ENCODE measurements at places on chromosomes 13 and 19.

DNA sequence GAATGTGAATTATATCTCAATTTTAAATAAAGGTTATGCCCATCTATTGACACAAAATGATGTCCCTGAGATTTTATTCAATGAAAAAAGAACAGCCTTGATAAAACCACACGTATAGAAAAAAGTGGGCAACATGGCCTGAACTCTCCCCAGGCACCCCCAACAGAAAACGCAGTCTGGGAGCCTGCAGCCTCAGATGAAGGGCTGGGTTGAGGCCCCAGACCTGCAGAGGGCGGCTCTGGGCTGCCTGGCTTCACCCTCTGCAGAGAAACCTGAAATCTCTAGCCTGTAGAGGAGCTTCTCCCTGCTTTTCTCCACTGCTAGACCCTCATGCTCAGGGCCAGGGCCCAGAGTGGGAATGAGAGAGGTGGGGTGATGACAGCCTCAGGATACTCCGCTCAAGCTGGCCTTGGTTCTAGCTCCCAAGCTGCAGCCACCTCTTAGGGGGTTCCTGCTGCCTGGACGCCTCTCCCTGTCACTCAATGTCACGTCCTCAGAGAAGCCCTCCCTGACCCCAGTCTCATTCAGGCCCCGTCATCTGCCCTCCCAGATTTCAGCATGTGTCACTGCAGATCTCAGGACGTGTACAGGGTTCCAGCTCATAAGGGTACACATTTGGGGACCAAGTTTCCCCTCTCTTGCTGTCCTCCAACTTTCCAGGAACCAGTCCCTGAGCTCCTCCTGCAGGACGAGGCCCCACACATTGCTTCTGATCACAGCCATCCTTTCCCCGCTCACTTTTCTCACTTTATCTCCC is 1.8 kb downstream of the MBD3 start:
- DNase-seq: no peak

DNA sequence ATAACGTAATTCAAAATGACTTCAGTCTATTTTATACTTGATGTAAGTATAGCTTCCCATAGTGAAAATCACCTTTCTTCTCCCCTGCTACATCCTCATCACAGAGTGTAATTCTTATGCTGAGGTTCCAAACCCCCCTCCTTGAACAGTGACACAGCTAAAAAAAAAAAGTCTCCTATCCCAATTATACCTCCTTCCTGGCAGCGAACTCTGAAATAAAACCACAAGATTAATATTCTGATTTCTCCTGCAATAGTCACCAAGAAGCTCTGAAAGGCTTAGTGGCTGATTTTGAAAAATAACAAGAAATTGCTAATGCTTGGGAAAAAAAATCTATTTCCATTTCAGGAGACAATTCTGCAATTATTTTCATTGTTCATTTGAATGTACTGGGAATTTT is 36.3 kb downstream of the EFNB2 start:
- no peak for DNase-seq

GRCh38 chr13:38394777-38395496 is 45.3 kb downstream of the UFM1 start:
- no peak for DNase-seq

GRCh38 chr19:37931881-37932655 is 25.1 kb downstream of the SIPA1L3 start:
- DNase-seq: peak; percentile 67

GRCh38 chr13:48564056-48564455 is 31.2 kb upstream of the RCBTB2 start:
- DNase-seq: no peak

GRCh38 chr13:76851961-76852360 is 34.2 kb downstream of the KCTD12 start:
- no peak for DNase-seq

GRCh38 chr19:5451494-5451893 is 3.7 kb upstream of the ZNRF4 start:
- DNase-seq: no peak

- no peak for DNase-seq
These were observed 506.2 kb downstream of the GPC5 start for GRCh38 chr13:91904597-91904996.

DNA sequence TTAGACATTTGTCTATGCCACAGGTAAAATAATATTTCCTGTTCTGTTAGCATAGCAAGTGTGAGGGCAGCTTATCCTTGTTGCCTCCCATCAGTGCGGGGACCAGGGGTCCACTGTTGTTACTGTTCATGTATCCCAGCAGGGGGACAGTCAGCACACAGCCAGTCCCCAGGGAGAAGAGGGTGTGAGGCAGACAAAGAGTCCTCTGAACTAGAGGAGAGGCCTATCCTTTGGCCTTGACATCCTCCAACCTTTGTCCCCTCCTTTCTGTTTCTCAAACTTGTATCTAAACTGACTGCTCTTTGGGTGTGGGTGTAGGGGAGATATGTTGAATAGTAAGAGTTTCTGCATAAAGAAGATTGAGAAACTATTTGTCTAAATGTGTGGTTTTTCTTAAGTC is 2.9 kb upstream of the GPR18 start:
- DNase-seq: no peak

DNA sequence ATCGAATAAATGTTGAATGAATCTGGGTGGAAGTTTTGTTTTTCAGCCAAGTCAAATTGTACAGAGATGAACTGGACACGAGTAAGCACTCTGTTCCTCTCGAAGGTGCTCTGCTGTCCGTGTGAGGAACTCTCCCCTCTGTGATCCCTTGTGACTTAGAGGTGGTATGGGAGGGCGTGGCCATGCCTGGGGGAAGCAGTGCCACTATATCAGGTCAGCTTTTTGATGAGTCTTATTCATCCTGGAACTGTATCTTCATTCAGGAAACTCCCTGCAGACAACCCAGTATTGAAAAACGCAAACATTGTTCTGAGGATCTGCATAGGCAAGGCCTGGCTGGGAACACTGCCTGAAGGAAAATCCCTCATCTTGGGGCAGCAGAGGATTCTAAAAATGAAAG is 45.7 kb upstream of the FLT1 start:
- DNase-seq: no peak

GRCh38 chr13:45775401-45775963 is 73.4 kb downstream of the CBY2 start:
- DNase-seq: no peak

- no peak for DNase-seq
These were observed 20.7 kb downstream of the TBC1D4 start for GRCh38 chr13:75461314-75461713.

DNA sequence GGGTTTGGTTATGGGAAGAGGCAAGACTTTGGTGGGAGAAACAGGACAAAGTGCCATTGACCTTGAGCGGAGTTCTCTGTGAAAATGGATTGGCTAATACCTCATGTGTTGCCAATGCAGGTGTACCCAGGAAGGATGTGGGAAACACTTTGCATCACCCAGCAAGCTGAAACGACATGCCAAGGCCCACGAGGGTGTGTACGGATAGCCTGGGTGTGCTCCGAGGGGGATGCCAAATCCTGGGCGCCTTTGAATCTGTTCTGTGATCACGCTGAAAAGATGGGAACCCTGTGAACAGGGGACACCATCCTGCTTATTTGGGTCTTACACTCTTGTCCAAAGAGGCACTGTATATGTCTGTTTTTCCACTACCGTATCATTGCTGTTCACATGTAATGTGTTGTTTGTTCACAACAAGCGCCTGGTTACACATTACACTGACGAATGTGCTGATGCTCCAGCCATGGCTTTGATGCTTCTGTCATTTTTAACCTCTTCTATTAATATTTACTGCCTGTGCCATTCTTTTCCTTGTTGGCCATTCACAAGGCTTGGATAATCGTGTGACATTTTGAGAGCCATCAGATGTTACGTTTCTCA is 8.3 kb downstream of the GTF3A start:
- no peak for DNase-seq

DNA sequence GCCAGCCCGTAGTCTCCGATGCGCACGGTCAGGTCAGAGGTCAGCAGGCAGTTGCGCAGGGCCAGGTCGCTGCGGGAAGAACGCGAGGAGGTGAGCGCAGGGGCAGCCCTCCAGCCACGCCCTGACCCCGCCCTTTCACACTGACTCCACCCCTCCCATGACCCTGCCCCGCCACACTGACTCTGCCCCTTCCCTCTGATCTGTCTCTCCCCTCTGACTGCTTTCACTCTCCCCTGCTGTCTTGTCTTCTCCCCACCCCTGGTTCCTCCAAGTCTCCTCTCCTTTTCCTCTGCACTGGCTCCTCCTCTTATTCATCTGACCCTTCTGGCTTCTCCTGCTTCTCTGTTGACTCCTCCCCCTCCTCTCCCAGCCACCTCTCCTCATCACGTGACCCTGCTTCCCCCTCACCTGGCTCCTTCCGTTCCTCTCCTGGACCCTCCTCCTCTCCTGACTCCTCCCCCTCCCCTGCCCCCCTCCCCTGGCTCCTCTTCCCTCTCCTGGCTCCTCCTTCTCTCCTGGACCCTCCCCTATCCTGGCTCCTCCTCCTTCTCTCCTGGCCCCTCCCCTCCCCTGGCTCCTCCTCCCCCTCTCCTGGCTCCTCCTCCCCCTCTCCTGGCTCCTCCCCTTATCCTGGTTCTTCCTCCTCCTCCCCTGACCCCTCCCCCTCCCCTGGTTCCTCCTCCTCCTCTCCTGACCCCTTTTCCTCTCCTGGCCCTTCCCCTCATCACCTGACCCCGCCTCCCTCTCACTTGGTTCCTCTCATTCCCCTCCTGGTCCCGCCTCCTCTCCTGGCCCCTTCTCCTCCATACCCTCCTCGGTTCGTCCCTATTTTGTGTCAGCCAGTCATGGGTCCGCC is 9.9 kb downstream of the LMTK3 start:
- no peak for DNase-seq

- no peak for DNase-seq
These were observed 31.8 kb downstream of the GJA3 start for GRCh38 chr13:20129076-20129475.

GRCh38 chr19:13846557-13847406 is 30.2 kb upstream of the NANOS3 start:
- DNase-seq: peak; percentile 80

- DNase-seq: no peak
These were observed 407.3 kb upstream of the SGCG start for GRCh38 chr13:22773465-22773864.

DNA sequence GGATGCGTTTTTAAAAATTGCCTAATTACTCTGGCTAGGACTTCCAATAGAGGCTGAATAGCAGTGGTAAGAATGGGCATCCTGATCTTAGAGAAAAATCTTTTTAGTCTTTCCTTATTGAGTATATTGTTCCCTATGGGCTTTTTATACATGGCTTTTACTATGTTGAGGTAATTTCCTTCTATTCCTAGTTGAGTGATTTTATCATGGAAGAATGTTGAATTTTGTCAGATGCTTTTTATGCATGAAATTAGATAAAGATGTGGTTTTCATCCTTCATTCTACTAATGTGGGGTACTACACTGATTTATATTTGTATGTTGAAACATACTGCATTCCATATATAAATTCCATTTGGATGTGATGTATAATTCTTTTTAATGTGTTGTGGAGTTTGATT is 2673.8 kb downstream of the PCDH9 start:
- peak; percentile 13 for DNase-seq

DNA sequence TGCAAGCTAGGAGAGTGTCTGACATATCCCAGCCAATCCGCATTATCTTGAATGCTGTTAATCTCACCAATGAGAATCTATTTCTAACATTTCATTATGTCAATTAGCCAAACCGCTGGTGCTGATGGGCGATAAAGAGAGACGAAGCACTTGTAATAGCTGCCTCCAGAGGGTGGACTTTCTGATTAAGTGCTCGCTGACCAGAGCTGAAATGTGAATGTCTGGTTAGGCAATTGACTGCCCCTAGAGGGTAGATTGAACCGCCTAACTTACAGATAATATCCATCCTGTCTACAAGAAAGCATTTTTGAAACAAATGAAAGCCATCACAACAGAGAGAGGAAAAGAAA is 552 bp upstream of the GRWD1 start:
- peak; percentile 82 for DNase-seq

DNA sequence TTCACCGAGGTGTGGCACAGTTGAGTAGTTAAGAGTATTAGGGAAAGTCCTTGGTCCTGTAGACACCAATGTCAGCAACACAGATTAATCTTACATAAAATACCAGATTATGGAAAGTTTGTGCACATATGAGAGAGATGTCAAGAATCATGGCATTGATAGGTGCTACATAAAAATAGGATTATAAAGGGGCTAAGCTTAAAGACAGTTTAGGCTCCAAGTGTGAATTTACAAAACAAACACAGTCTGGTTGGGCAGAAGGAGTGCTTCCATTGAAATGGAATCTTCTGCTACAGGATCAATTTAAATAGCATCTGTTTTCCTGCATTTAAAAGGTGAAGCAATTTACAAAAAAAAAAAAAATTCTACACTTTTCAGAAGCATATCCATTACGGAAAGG is 292.9 kb downstream of the DNAJC15 start:
- DNase-seq: no peak

DNA sequence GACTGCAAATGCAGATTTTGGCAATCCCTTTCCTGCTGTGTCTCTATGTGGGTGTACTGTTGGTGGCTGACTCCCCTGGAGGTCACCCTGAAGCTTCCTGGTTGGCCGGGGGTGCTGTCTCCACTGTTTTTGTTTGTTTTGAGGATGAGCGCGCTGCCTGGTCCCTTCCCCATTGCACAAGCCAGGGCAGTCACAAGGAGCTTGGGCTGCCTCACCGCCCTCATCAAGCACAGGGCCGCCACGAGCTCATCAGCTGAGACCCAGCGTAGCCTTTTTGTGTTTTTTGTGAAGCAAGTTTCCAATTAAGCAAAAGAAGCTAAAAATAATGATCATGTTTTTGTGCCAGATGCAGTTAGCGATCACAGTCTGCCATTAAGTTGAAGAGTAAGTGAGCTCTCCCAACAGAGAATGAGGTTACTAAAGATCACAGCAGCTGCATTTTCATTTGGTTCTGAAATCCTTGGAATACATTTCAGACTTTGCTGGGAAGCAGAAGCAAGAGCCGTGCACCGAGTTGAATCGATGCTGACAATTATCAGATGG is 57.8 kb downstream of the GGACT start:
- no peak for DNase-seq

DNA sequence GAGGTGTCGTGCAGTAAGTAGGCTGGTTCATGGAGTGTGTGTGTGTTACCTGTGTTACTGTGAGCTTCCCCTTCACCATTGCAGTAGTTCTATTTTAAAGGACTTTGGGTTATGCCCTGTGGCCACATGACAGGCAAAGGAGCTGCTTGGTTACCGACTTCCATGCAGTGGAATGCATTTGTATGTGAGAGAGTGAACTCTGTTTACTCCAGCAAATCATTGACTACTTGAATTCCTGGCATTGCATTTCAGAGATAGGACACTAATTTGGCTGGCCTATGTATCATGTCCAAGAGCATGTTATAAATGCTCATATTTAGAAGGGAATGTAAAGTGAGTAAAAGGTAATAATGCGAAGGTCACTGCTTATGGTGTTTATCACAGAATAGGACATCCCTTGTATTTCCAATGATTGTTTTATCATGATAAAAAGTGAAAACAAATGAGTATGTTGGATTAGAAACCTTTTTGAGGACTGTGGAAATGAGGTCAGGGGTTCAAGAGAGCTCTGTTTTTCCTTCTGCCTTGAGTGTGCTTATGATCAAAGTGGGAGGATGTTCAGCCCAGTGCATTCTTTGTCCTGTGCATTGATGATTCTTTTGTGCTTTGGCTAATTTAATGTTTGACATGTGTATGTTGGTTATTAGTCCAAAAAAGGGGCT is 156.5 kb downstream of the LMO7 start:
- no peak for DNase-seq

- no peak for DNase-seq
These were observed 2.9 kb downstream of the CILP2 start for GRCh38 chr19:19540715-19541515.

- no peak for DNase-seq
These were observed 1.3 kb upstream of the CNOT3 start for GRCh38 chr19:54136086-54136863.

- no peak for DNase-seq
These were observed 9.5 kb upstream of the MED26 start for GRCh38 chr19:16637535-16637934.

GRCh38 chr13:113882716-113883115 is 18.8 kb upstream of the GAS6 start:
- no peak for DNase-seq
